OCI-M1 (cell line): ENCODE measurements at places on chromosomes 5 and 9.

DNA sequence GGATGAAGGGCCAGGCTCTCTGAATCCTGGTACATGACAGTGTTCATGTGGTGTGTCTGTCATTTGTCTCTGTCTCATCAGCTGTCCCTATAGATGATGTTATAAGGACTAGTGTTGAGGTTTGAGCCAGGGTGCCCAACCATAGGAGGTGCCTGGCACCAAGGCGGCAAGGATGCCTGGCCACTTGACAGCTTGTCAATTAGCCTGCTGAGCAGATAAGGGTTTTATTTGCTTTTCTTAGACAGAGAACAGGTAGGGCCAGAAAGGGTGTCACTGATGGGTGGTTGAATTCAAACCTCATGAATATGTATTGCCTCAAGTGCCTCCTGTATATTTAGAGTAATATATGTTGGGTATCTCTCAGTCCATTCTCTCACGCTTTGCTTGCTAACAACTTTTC is 30.1 kb upstream of the AUH start:
- no peak for DNase-seq

DNA sequence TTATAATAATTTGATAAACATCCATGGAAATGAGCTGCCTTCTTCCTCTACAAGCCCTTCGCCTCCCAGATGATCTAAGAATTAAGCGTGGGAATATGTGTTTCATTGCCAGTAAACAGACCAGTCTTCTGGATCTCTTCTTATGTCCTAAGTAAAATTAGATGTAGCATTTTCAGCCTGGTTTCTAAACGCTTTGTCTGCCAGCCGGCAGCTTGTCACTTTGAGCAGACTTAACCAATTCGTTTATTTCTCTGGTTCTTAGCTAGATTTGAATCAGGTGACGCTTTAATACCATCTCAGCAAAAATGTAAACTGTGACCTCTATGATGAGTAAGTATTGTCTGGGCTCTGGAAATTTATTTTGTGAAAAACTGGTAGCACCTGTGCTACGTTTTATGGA is 380.6 kb upstream of the NUDT12 start:
- DNase-seq, result no peak

DNA sequence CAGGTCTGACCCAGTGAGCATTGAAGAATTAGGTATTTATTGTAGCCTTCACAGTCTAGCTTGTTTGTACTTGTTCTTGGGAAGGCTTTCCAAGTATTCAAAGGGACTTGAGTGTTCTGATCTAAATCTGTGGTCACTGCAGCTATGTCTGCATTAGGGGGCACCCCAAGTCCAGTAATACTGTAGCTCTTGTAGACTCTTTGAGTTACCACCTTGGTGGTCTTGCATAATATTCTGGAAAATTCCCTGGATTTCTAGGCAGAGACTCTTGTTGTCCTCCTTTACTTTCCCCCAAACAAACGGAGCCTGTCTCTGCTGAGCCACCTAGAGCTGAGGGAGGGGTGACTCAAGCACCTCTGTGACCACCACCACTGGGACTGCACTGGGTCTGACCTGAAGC is 149.5 kb upstream of the DHFR start:
- no peak for DNase-seq

GRCh38 chr9:33498387-33498786 is 24.7 kb upstream of the NOL6 start:
- DNase-seq, result peak; percentile 64

GRCh38 chr9:28600226-28600625 is 1026.9 kb upstream of the C9orf72 start:
- DNase-seq, result no peak

DNA sequence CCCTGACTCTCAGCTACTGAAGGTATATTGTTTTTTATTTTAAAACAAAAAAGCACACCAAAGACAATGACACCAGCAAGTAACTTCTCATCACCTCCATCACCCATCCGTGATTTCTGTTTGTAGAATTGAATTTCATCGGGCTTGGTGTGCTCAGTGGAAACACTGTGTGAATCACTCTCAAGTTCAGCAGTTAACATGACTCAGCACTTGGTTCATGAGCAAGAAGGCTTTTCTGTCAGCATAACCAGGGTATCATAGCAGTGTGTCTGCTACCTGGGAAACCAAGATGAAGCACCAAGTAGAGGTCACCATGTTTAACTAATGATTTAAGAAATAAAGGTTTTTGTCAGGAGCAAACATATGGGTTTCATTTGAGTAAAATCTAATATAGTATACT is 123.7 kb downstream of the INSYN2B start:
- peak; percentile 39 for DNase-seq

GRCh38 chr9:125805057-125805456 is 57.9 kb downstream of the PBX3 start:
- DNase-seq, result no peak

DNA sequence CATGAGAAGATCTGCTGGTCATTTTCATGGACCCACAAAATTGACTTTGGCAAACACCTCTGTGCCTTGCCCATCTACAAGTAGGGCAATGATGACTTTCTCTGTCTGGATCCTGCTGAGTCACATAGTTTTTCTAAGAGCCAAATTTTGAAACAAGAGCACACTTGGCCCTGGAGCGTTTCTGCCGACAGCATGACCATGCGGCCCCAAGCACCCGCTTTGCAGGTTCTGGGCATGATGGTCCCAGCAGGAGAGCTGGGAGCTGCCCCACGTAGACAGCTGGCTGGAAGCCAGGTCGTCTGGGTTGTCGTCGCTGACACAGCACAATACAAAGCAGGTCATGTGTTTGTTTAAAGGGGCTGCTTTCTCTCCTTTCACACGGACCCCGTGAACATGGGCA is 159.8 kb downstream of the SYK start:
- DNase-seq, result no peak

DNA sequence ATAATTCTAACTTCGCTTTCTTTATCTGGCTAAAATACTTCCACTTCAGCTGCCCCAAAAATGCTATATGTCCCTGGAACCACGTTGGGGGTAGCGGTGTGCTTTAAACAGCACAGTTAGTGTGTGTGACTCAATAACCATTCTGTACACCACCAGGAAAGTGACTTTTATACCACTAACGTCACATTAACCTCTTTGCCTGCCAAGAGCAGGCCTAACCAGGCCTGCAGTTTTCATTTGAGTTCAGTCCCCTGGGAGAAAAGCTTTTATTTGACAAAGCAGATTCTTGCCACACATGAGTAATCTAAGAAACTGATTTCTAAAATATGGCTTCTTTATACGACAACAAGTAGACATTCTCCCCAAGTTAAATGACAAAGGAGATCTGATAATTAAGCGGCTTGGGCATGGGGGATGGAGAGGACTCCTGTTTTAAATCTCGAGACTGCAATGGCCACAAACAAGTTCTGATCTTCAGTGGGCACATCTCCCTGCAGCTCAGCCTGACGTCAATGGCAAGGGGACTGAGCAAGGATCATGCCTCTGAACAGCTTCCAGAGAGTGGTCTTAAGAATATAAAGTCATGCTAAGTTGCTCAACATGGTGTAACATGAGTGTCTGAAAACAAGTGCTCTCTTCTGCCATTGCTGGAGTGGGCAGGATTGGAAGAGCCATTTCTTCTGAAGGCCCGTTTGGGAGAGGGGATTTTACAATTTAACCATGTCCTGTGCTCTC is 91.8 kb downstream of the GLIS3 start:
- DNase-seq, result no peak

DNA sequence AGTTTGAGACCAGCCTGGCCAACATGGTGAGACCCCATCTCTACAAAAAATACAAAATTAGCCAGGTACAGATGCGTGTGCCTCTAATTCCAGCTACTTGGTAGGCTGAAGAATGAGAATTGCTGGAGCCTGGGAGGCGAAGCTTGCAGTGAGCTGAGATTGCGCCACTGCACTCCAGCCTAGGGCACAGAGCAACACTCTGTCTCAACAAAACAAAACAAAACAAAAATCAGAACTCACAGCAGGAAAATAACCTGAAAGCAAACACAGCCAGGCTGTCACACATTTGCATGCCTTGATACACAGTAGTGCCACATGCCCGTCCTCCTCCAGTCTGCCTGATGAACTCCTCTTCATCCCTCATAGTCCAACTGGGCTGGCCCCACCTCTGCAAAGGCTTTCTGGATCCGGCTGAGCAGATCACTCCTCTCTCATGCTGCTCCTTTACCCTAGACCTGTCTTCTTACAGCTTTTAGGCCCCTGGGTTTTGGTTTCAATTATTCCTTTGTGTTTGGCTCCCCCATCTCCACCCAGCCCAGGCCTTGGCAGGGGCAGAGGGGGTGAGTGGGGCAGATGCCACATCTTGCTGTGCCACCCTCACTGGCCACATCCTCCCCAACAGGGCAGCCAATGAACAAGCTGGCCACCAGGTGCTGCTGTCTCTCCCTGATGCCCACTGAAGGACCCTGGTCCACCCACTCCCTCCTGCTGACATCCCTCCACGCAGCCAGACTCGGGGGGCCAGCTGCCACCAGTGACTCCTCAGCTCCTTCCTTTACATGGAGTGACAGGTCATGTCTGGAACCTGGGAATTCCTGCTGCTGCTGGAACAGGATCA is 62.0 kb upstream of the GGTA1 start:
- DNase-seq, result no peak

DNA sequence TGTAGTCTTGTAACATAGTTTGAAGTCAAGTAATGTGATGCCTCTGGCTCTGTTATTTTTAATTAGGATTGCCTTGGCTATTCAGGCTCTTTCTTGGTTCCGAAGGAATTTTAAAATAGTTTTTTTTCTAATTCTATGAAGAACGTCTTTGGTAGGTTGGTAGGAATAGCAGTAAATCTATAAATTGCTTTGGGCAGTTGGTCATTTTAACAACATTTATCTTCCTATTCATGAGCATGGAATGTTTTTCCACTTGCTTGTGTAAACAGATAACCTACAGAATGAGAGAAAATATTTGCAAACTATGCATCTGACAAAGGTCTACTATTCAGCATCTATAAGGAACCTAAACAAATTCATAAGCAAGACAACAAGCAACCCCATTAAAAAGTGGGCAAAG is 173.2 kb upstream of the TRPC7 start:
- no peak for DNase-seq

- DNase-seq, result no peak
Measured at GRCh38 chr5:91006713-91007112, 376.4 kb downstream of the ARRDC3 start.

DNA sequence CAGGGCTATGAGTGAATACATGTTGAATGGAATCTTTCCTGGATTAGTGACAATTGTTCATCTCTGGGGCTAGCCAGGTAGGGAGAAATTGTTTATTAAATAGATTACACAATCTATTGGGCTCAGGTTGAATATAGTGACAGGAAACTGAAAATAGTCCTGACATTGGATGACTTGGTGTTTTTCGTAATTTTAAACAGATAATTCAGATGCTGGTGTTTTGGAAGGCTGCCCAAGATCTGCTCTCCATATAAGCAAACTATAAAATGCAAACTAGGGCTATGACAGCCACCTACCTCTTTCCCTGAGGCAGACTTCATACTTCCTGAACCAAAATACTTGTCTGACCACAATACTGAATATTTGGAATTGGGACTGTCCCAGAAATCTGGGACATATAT is 99.1 kb downstream of the ENC1 start:
- DNase-seq, result no peak

GRCh38 chr5:106757672-106758071 is 913.1 kb downstream of the EFNA5 start:
- DNase-seq, result peak; percentile 59

- no peak for DNase-seq
Measured at GRCh38 chr9:94134629-94135028, 50.4 kb downstream of the PTPDC1 start.

DNA sequence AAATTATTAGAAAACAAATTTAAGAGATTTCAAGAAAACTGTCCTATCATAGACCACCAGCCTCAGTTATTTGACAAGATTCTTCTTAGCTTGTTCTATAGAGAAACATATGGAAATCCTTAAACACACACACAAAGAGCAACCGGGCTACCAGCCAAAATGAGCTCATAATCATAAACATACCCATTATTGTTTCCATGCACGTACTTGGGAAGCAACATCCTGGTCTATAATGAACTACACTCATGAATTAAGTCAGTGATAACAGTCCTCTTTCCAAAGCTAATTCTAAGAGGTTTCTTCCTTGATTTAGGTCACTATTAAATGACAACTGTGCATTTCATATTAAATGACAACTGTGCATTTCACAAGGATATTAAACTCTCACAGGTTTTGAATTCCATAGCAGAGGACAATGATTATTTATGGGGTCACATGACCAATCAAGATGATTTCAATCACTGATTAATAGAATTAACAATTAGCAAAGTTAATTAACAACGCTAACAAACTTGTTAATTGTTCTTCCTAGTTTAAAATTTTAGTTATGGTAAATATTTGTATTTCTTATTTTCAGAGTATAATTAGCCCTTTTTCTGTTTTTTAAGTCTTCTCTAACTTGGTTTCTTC is 77.0 kb downstream of the OXCT1 start:
- no peak for DNase-seq

GRCh38 chr5:149164731-149165130 is 23.4 kb downstream of the ABLIM3 start:
- DNase-seq, result no peak

- no peak for DNase-seq
Measured at GRCh38 chr5:78974011-78974410, 11.1 kb downstream of the ARSB start.

- no peak for DNase-seq
Measured at GRCh38 chr5:88370824-88371223, 102.2 kb upstream of the TMEM161B start.

- peak; percentile 19 for DNase-seq
Measured at GRCh38 chr5:39273314-39273954, 54.1 kb upstream of the FYB1 start.

- no peak for DNase-seq
Measured at GRCh38 chr5:98784411-98784810, 10.9 kb downstream of the RGMB start.

DNA sequence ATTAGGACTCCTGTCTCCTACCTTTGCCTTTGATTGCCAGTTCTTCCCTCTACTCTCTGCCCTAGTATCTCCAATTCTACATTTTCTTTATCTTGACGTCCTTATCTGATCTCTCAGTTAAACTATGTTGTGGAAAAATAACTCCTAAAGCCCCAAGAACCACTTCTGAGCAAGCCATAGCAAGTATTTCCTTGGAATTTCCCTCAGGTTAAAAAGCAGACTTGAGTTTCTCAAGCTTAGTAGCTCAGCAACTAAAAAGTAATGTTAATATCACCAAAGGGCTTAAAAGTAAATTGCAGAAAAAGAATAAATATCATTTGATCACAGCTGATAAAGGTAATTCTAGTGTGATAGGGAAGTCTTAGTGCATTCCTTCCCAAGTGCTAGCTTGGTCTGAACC is 13.2 kb upstream of the HSPB3 start:
- no peak for DNase-seq

GRCh38 chr5:132472431-132472830 is 18.1 kb downstream of the IRF1 start:
- no peak for DNase-seq
